Bladder microvascular endothelial cell (primary cell): ENCODE measurements at places on chromosomes 2 and 18. TPM values are rescaled to one million over a fixed set of nuclear protein-coding genes. Genes with fewer than 3 reads are reported as not detected.

Gene CARF
- 1.9 and 3.5 TPM in 2 replicates for total RNA-seq

Gene ZNF892
- total RNA-seq: 3.6 and 7.7 TPM in 2 replicates

Gene DPP10
- total RNA-seq: not detected in 2 replicates

Gene ACVR1
- total RNA-seq: 8.1 and 26.6 TPM in 2 replicates

Gene CNDP1
- not detected in 2 replicates for total RNA-seq

Gene MTA3
- 14.2 and 27.6 TPM in 2 replicates for total RNA-seq

Gene CNOT9
- total RNA-seq: 32.7 and 54.7 TPM in 2 replicates

Gene HOXD10
- 0.49 and 3.3 TPM in 2 replicates for total RNA-seq

Gene CCDC148
- 0.44 and 0.65 TPM in 2 replicates for total RNA-seq

Gene NEU2
- not detected in 2 replicates for total RNA-seq

Gene FAM124B
- 64.1 and 147 TPM in 2 replicates for total RNA-seq
